ENCODE measurements at places on chromosomes 1 and 21.

GRCh38 chr1:217360510-217360909 is 270.4 kb downstream of the GPATCH2 start:
- DNase-seq, result no peak

GRCh38 chr21:44854664-44855446 is 18.6 kb downstream of the PTTG1IP start:
- no peak for DNase-seq

- DNase-seq, result no peak
Observed at GRCh38 chr1:226618380-226618779, 69.8 kb downstream of the STUM start.

- DNase-seq, result no peak
Observed at GRCh38 chr1:45490121-45490625, 790 bp downstream of the TESK2 start.

DNA sequence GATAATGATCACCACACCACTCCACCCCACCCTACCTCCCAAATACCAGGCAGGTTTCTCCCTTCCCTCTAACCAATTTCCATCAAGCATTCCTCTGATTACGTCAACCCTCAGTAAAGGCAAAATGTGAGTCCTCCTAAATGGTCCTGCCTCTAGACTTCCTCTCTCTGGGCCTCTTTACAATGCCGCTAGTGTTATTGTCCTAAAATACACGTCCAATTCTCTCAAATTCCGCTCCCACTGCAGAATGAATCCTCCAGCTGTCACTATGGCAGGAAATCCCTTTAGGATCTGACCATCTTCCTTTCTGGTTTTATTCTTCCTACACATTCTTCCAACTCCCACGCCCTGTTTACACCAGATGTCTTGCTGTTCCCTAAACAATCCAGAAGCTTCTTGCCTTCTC is 68.7 kb downstream of the DEGS1 start:
- no peak for DNase-seq

DNA sequence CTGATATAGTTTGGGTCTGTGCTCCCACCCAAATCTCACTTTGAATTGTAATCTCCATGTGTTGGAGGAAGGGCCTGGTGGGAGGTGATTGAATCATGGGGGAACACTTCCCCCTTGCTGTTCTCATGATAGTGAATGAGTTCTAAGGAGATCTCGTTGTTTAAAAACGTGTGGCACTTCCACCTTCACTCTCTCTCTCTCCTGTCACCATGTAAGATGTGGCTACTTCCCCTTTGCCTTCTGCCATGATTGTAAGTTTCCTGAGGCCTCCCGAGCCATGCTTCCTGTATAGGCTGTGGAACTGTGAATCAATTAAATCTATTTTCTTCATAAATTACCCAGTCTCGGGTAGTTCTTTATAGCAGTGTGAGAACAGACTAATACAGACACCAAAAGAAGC is 40.4 kb downstream of the FRRS1 start:
- DNase-seq, result no peak

GRCh38 chr1:53011175-53011574 is 50.8 kb upstream of the PODN start:
- no peak for DNase-seq

- DNase-seq, result no peak
Observed at GRCh38 chr1:227885648-227886502, 61.9 kb downstream of the WNT9A start.

DNA sequence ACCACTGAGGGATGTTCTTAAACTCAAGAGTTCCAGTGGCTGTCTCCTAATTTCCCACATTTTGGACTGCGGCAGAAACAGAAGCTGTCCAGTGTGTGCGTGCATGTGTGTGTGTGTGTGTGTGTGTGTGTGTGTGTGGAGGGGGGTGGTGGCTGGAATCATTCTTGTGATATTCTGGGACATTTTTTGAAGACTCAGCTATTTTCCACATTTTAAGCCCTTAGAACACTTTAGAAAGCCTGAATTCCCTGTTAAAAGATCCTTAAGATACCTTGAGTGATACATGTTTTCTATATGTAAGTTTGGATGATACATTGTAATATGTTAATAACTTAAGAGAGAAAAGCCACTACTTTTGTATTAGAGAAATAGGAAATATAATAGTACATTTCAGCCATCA is 636.4 kb downstream of the PLPP3 start:
- DNase-seq, result no peak

DNA sequence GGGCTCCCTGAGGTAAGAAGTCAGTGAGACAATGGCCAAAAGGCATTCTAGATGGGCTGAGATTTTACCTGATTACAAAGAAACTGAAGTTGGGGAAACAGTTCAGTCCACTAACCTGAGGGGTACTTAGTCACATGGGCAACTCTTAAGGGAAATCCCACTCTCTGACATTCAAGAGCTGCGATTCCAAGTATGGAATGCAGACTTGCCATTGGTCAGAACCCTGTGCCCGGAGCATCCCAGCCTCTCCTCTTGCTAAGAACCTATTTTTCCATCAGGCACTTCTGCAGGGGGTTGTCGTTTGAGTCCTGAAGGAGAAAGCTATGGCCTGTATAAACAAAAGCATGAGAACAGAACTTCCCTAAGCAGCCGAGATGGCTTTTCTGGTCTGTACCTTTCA is 434.9 kb upstream of the DAB1 start:
- no peak for DNase-seq

GRCh38 chr1:14987829-14988603 is 165.5 kb upstream of the TMEM51 start:
- no peak for DNase-seq

DNA sequence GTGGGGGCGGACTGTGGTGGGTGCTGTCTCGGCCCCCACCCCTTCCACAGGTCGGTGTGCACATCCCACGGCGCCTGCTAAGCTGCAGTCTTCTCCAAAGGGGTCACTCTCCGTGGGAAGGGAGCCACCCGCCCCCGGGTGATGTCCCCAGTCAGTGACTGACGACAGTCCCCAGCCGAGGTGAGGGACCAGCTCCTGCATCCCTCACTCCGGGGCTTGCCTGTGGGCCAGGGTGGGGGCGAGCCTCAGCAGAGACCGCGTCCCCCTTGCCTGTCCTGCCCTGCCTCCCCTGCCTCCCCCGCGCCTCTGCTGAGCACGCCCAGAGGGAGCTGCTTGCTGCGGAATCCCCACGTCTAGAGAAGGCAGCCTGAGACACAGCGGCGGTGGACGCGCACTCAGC is 35.9 kb upstream of the PDE9A start:
- no peak for DNase-seq

GRCh38 chr1:227094249-227094966 is 154.3 kb downstream of the COQ8A start:
- DNase-seq, result no peak

DNA sequence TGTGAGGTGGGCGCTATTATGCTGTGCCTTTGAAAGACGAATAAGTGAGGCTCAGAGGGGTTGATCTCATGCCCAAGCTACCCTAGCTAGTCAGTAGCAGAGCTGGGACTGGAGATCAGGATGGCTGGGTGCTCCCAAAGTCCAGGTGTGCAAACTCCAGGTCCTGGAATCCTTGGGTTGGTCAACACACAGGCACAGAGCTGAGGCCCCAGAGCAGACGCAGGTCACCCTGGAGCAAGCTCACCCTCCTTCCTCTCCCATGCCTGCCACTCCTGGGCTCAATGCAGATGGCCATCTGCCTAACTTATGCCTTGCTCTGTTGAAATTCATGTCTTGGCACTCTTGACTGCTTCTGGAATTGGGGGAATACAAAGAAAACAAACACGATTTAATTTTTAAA is 587.2 kb downstream of the PTPRU start:
- DNase-seq, result no peak

DNA sequence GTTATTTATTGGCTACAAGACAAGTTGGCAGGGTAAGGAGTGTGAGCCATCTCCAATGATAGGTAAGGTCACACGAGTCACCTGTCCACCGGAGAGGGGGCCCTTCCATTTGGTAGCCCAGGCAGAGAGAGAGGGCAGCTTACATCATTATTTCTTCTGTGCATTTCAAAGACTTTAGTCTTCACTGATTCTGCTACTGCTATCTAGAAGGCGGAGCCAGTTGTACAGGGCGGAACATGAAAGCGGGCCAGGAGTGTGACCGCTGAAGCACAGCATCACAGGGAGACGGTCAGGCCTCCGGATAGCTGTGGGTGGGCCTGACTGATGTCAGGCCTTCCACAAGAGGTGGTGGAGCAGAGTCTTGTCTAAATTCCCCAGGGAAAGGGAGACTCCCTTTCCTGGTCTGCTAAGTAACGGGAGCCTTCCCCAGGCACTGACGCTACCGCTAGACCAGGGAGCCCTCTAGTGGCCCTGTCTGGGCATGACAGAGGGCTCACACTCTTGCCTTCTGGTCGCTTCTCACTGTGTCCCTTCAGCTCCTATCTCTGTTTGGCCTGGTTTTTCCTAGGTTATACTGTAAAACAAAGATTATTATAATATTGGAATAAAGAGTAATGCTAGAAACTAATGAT is 36.7 kb downstream of the ZNF695 start:
- no peak for DNase-seq

GRCh38 chr1:66412704-66413103 is 121.2 kb upstream of the SGIP1 start:
- DNase-seq, result no peak

GRCh38 chr1:74593887-74594866 is 79.4 kb downstream of the ERICH3 start:
- no peak for DNase-seq

DNA sequence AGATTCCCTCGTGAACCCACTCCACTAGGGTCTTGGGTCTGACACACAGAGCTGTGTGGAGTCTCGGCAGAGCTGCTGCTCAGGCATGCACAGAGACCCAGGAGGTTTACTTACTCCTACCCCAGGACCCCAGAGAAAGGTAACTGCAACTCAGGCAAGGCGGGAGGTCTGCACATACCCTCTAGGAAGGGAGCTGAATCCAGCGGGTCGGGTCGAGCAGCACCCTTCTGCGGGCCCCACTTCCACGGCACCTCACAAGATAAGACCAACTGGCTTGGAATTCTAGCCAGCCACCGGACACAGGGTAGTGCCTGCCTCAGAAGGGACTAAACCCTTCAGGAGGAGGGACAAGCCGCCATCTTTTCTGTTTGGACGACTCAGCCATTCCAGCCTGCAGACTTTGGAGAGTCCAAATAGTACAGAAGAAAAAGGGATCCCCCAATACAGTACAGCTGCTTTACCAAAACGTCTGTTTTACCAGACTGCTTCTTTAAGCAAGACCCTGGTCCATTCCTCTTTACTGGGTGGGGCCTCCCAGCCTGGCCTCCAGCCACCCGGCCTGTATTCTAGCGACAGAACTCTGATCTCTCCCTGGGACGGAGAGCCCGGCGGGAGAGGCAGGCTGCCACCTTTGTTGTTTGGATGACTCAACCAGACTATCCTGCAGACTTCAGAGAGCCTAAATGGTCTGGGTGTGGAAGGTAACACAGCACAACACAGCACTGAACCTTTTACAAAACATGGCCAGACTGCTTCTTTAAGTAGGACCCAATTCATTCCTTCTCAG is 554.6 kb upstream of the BEND5 start:
- no peak for DNase-seq

DNA sequence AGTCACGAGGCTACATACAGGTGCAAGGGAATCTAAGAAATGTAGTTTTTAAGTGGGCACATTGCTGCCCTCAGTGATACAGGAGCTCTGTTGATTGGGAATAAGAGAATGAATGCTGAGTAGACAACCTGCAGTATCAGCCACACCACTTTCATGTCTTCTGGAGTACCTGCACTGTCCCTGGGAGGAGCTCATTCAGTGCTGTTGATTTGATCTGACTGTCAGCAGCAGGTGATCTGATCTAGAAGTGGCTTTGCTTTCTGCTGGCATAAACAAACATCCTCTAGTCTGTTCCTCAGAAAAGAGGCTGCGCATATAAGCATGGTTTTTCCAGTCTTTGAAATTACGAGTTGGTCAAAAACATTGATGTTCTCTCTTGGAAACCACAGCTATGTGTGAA is 35.5 kb upstream of the LRRC52 start:
- DNase-seq, result no peak

DNA sequence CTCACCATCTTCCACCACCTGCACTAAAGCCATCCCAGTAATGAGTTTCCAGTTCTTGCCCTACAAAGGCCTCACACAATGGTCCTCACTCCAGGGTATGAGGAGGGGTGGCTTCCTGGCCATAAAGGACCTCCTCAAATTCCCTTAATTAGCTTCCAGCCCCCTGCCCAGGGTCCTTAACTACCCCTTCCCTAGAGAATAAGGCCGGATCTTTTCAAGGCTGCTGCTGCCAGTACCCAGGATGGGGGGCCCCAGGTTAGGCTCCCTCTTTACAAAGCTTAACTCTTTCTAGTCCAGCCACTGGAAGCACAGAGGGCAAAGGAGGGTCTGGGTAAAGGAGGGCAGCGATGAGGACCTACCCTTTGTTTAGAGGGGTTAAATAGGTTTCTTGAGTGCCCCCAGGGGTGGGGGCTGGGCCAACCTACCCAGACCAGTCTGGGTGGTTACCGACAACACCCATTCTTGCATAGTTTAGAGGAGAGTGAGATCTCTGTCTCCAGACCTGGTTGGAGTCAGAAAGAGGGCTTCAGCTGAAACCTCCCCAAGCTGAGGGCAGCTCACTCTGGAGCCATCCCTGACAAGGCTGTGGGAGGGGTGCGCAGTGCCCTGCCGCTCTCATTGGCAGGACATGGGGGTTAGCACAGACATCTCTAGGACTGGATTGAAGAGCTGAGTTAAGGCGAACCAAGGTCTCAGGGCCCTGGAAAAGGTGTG is 7.1 kb downstream of the BLACAT1 start:
- no peak for DNase-seq

DNA sequence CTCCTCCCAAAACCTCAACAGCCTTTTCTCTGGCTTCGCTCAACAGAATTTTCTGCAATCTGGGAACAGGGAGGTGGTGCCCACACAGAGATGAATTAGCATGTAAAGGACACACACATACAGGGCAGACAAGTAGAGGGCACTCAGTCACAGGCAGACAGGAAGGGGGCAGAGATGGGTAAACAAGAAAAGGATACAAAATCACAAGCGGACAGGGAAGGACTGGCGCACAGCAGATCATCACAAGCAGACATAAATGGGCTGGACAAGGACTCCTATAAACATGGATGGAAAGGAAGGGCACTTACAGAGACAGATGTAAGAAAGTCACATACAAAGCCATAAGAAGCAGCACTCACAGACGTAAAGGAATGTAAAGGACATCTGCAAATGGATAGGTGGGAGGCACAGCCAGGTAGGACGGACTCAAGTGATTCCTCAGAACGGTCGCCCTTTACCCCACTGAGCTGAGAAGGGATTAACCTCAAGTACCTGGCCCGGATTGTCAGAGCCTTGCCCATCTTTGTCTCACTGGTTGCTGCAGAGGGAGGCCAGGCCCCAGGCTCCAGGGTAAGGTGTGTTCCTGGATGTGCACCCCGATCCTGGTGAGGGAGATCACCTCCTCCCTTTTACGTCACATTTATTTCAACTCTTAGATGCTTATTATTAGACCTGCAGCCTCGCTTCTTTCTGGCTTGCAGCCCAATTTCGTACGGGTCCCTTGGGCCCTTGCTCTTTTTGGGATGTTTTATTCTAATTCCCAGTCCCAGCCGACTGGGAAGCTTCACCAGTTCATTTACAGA is 836 bp upstream of the PRCC start:
- no peak for DNase-seq
